Adipocyte (in vitro differentiated cells): ENCODE measurements at places on chromosomes 4 and X.

DNA sequence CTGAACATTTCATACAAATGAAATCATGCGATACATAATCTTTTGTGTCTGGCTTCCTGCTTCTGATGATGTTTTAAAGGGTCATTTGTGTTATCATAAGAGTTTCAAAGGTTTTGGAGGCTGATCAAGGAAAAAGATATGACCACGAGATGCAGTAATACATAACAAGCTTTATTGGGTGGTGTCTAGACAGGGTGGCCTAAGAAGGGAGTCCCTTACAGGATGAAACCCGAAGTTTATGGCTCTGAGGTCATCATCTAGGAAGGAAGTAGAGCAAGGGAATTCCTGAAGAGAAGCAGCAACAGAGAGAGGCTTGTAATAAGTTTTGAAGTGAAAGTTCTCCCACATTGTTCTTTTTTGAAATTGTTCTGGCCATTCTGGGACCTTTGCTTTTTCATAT is 40.8 kb upstream of the SOD3 start:
- no peak for DNase-seq

DNA sequence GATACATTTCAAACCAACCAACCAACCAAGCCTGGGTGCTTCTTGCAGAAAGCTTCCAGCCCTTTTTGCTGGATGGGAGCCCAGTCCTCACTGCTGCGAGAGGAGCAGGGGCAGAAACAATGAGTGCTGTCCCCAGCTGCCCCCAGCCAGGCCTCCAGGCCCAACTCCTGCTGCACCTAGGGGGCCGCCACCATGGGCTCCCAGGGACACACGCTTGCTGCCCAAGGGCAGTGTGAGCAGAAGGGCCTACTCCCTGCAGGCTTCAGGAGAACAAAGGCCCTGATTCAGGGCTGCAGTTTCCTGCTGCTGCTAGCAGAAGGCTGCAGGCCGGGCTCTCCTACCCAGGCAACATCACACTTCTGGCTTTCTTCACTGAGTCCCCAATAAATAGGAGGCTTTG is 37.7 kb upstream of the ENPP6 start:
- DNase-seq: no peak

GRCh38 chrX:103608306-103608963 is 672 bp downstream of the TCEAL3 start:
- peak; percentile 19 for DNase-seq

- no peak for DNase-seq
Observed at GRCh38 chr4:71746379-71746778, 37.5 kb downstream of the GC start.

- no peak for DNase-seq
Observed at GRCh38 chrX:108216405-108216804, 124.8 kb downstream of the ATG4A start.

DNA sequence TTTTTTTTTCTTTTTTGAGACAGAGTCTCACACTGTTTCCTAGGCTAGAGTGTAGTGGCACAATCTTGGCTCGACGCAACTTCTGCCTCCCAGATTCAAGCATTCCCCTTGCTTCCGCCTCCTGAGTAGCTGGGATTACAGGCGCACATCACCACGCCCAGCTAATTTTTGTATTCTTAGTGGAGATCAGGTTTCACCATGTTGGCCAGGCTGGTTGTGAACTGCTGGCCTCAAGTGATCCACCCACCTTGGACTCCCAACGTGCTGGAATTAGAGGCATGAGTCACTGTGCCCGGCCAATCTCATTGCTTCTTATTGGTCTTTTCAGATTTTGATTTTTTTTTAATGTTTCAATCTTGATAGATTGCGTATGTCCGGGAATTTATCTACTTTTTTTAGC is 124.4 kb downstream of the NBDY start:
- no peak for DNase-seq

DNA sequence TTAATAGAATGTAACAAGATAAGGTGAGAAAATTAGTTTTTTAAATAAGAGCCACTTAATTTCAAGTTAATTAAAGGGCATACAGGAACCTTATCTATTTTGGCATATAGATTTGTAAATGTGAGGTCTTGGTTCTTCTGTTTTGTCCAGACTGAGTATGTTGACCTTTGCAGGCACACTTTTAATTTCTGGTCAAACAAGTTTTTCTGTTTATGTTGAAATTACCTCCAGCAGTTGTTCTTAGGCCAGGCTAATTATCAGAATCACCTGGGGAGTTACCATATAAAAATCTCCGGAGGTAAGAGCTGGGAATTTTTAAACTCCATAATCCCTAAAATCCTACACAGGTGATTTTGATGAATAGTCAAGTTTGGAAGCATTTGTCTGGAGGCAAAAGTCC is 227.4 kb upstream of the ANKRD50 start:
- DNase-seq: no peak

DNA sequence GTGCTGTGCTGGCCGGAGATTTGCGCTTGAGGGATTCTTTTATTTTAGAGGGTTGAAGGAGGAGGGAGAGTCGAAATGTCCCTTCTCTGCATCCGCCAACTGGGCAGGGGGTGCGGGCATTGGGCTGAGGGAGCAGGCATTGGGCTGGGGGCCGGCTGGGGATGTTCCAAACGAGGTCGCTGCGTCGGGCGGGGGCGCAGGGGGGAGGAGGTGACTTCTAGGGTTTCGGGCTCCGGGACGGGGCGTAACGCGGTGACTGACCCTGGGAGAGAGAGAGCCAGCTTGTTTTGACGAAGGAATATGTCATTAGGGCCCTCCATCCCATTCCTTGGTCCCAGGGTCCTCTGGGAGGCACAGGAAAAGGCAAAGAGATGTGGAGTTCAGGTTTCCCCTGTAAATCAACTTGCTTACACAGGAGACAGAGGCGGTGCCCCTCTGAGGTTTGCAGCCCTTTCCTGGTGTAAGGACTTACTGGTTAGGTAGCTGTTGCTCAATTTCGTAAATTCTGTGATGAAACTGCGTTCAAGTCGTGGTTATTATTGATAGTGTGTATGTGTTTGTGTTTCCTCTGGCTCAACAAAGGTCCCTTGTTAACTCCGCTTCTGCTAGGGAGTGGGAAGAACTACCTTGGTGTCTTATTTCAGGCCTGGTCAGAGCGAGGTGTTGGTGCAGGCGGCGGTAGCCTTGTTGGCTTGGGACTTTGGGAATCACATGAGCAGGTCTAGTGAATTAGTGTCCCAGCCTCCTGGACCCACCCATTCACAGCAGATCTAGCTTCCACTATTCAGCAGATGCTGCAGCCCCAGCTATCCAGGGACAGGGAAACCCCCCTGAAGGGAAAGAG is 716 bp downstream of the FHIP1A start:
- no peak for DNase-seq

DNA sequence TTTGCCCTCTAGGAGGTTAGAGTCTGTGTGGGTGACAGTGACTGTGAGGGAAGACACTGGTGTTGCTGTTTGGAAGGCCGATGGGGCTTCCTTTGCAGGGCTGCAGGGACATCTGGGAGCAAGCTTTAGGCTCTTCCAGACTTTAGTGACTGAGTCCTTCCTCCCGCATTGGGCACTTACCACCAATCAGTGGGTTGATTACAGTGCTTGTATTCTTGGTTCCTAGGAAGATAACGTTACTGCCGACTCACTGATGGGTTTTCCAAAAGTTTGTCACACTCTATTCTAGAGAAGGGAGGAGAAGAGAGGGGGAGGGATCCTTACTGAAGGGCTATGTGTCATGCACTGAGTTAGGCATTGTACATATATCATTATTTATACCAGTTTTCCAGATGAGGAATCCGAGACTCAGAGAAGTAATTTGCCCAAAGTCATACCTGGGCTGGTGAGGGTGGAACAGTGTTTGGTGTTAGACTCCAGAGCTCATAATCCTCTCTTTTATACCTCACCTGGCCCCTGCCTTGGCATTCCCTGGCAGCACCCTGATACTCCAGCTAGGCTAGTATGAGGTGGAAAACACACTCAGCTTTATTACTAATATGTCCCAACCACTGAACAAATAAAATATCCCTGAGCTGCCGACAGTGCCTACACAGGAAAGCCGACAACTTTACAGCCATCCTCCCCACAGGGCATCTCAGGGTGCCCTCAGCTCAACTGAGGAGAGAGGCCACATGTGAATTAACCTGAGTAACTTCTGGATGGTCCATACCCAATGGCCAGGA is 3.8 kb downstream of the CHST7 start:
- peak; percentile 21 for DNase-seq

DNA sequence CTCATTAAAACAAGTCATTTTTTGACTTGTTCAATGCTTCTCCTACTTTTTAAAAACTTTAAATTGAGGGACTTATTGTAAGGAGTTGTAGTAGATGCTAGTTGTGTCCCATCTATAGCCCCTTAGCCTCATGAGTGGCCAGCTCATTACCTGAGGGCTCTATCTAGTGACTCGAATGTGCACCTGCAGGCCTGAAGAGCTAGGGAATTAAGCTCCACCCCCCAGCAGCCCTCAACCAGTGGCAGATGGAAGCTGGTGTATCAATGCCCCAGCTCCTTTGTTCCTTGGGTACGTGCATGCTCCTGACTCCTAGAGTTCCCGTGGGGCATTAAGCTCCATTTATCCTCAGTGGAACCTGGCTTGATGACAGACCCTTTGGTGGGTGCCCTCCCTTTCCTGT is 146.7 kb upstream of the FAM9B start:
- no peak for DNase-seq

DNA sequence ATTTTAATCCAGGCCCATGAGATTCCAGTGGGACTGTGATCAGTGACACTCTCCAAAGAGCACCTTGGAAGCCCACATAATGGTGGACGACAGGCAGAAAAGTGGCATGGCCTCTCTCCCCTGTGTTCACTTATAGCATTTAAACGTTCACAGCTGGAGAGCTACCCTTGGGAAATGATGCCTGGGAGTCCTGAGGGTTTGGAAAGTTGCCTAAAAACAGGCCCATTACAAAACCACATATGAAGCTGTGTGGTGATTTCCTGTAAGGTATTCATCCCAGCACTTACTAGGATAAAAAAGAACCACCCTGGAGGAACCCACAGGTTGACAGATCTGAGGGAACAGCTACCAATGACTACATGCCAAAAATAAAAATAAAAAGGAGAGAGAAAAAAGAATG is 193.2 kb downstream of the RASL11B start:
- peak; percentile 76 for DNase-seq

DNA sequence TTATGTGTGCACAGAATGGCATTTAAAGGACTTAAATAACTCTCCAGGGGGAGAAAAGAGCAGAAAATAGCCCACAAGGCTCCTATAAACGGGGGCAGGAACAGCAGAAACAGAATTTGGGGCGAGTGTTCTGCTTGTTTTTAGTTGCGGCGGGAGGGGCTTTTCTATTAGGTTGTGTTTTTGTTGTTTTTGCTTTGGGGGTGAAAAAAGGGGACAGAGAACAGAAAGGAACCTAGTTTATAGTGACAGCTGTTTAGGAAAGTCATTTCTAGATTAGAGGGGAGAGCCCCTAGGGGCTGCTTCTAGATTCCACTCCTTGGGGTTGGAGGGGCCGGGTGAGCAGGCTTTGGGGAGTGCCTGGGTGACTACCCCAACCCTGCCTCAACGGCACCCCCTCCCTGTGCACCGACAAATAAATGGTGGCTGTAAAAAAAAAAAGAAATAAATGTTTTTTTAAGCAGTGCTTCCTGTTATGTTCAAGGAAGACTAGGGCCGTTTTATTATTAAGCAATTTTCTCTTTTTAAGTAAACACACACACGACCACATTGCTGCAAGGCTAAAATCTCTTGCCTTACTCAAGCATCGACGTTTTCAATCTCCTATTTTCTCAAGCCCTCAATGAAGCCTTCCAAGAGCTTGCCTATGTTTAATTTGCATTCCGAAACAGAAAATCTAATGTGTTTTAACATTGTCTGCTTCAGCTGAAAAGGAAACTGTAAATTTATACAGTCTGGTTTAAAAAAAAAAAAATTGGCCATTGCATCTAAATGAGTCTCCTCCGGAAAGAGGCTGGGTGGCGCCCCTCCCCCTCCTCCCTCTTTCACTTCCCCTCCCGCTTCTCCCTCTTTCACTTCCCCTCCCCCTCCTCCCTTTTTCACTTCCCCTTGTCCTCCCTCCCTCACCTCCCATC is 123.3 kb upstream of the TBL1X start:
- DNase-seq: peak; percentile 62

- peak; percentile 31 for DNase-seq
Observed at GRCh38 chr4:47334652-47335051, 128.8 kb downstream of the COMMD8 start.

DNA sequence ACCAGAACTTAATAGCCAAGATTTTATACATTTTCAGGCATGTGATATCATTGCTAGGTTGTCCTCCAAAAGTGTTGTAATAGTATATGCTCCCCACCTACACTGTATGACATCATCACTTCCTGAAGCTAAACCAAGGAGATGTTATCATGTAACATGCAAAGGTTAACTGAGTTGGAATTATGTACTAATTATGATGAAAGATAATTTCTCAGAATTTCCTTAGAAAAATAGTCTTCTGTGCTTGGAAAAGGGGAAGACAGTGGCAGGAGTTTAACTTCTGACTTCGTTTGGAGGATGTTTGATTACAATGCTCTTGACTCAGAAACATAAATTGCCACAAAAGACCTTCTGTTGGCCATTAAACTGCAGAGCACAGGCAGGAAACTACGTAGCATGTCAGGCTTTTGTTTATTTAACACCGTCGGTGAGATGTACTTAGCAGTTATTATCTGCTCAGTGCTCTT is 83.6 kb upstream of the GUCY1A1 start:
- DNase-seq: peak; percentile 68

GRCh38 chr4:29704059-29704458 is 1016.1 kb upstream of the PCDH7 start:
- no peak for DNase-seq

DNA sequence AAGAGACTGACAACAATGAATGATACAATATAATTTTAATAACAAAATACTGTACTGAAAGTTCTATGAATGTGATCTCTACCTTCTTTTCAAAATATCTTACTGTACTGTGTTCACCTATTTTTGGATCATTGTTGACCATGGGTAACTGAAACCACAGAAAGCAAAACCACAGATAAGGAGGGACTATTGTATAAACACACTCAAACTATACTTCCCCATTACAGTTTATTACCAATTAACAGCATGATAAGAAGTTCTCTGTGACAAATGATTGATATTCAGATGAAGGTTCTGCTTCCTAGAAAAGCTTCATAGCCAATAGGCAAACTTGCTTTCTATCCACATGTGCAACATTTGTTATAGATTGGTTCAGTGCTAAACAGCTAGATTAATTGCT is 50.1 kb downstream of the GABRG1 start:
- no peak for DNase-seq

DNA sequence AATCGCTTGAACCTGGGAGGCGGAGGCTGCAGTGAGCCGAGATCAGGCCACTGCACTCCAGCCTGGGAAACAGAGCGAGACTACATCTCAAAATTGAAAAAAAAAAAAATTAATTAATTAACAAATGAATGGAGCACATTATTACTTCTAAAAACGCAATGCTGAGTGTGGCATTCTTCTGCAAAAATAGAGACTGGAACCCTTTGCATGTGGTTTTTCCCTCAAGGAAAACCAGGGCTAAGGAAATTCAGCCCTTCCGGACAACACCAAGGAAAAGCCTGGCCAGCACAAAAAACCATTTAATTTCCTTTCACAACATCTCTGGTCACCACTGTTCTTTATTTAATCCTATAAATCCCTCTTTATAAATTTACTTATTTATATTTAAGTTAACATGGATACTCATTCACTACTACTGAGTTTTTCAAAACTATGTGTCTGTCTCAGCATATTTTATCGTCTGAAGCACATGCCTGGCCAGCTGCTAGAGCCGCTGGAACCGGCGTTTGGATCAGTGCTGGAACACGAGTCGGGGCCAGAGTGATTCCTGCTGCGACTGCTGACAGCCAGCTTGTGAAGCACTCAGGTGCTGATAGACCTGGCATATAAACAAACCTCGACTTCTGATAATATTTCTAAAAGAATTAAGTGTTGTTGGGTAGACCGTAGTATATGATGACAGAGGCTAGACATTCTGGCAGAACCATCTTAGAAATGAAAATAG is 84.5 kb upstream of the WWC2 start:
- DNase-seq: no peak
